ENCODE measurements at places on chromosomes 2 and 18.

DNA sequence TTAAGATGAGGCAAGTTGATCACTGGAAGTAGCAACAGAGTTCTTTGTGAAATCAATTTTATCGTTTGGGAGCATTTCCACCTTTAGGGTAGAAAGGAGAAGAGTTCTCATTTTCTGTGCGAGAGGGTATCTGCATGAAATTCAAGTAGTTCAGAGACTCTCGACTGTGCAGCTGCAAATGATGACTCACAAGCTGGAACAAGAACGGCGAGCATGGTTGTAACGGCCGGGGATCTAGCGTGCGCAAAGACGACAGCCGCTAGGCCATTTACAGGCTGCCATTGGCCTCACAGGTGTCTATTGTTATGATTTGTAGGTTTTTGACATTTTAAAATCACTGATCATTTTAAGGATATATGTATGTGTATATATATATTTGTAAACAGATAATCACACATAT, 5.2 kb downstream of the KLHL29 start:
- DNase-seq: no peak

- peak; percentile 83 for DNase-seq
Measured at GRCh38 chr18:9814431-9814830, 71.3 kb upstream of the TXNDC2 start.

DNA sequence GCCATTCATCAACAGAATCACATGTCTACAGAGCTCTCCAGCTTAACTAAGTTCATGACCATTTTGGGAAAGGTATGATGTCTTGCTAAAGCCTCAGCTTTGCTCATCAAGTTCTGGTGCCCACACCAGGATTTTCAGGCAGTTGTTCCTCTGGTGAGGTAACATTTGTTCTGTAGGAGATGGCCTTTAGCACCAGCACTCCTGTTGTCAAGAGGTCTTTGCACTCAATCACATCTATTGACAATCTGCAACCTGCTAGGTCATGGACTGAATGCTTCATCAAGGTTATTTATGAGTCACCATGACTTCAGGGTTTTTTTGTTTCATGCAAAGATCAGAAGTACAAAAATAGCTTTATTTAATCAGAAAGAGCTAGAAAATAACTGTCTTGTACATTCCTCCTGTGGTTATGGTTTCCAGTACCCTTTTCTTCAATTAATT, 36.6 kb upstream of the VIT start:
- peak; percentile 9 for DNase-seq

DNA sequence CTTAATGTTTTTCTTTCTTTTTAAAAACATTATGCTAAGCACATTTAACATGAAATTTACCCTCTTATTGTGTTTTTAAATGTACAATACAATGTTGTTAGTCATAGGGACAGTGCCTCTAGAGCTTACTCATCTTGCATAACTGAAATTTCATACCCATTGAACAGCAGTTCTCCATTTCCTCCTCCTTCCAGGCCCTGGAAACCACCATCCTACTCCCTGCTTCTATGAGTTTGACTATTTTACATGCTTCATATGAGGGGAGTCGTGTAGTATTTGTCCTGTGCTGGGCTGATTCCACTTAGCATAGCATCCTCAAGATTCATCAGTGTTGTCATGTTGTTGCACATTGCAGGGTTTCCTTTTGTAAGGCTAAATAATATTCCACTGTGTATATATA, 92.6 kb downstream of the SPATS2L start:
- DNase-seq: peak; percentile 84

GRCh38 chr2:237515621-237516275, 28.7 kb downstream of the MLPH start:
- DNase-seq: no peak

- no peak for DNase-seq
Measured at GRCh38 chr2:240259924-240260529, 119.6 kb upstream of the OTOS start.

DNA sequence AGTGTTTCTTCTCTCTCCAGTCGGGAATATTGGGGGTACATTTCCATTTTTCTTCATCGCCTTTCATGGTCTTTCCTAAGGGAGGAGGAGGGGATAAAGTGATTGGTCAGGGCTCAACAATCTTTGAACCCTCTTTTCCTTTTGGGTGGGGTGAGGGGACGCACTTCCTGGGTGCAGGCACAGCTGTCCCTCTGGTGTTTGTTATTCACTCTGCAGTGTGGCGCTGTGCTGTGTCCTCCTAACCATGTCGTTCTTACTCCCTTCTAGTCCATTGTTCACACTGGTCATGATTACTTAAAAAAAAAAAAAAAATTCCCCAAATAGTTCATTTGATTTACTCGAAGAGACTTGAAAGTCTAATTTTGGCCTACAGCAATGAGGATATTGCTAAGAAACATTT, 44.4 kb downstream of the ZBTB14 start:
- DNase-seq: no peak

DNA sequence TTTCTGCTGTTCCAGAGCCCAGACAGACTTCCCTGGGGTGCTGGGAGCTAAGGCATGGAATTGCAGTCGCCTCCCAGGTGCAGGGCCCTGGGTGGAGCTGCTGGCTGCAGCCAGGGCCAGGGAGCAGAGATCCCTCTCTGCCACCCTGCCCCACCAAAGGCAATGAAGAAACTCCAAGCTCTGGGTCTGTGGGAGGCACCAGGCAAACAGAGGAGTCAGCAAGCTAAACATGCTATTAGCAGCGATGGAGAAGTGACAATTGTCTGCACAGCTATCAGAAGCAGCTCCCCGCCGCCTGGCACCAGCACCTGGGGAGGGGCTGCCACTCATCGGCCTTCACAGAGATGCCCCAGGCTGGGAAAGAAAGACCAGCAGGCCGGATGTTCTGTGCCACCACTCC, 28.0 kb upstream of the COX5B start:
- DNase-seq: no peak

- peak; percentile 47 for DNase-seq
Measured at GRCh38 chr18:23135550-23136325, 453 bp downstream of the CABLES1 start.

GRCh38 chr2:180656455-180656847, 324.0 kb upstream of the UBE2E3 start:
- peak; percentile 70 for DNase-seq

DNA sequence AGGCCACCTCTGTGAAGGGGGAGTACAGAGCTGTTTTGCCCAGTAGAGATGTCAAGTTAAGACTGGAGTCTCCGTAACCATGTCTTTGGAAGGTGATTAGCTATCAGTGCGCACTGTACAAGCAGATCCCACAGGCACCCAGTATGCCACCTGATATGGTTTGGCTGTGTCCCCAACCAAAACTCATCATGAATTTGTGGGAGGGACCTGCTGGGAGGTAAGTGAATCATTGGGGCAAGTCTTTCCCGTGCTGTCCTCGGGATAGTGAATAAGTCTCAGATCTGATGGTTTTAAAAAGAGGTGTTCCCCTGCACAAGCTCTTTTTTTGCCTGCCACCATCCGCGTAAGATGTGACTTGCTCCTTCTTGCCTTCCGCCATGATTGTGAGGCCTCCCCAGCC, 90.2 kb downstream of the ACTR2 start:
- DNase-seq: no peak

GRCh38 chr18:28147674-28148171, 29.2 kb downstream of the CDH2 start:
- peak; percentile 43 for DNase-seq

- peak; percentile 82 for DNase-seq
Measured at GRCh38 chr2:160214461-160215445, 14.7 kb upstream of the ITGB6 start.

GRCh38 chr2:75224636-75225094, 25.3 kb upstream of the TACR1 start:
- DNase-seq: no peak

DNA sequence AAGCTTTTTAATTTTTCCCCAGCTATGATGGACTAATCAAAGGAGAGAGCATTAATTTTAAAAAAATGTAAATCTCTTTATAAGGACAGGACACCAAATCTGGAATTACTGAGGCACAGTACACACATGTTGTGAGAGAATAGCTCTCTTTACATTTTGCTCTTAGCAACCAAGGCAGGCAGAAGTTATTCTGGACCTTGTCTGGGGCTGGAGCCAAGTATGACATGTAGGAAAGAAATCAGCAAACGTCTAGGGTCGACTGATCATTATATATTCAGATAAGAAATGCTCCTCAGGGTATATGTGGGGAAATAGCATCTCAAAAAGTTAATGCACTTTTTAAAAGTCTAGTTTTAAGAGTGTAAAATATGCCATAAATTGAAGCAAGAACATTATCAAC, 1330.0 kb upstream of the CELF4 start:
- DNase-seq: no peak
